Activated CD8-positive, alpha-beta memory T cell treated with anti-CD3 and anti-CD28 coated beads, Interleukin-2, amount 50 U/mL, for 48 hours (primary cell): ENCODE measurements at places on chromosomes 4 and X.

GRCh38 chr4:163332526-163333406 is at the start of gene NPY1R:
Gene NPY1R (minus strand): TSS chr4:163332596. CDS start chr4:163326554, 6,042 bp downstream.
- peak; percentile 57 for DNase-seq

- DNase-seq: no peak
Observed at GRCh38 chrX:100654261-100654660, 10.3 kb downstream of the SRPX2 start.

DNA sequence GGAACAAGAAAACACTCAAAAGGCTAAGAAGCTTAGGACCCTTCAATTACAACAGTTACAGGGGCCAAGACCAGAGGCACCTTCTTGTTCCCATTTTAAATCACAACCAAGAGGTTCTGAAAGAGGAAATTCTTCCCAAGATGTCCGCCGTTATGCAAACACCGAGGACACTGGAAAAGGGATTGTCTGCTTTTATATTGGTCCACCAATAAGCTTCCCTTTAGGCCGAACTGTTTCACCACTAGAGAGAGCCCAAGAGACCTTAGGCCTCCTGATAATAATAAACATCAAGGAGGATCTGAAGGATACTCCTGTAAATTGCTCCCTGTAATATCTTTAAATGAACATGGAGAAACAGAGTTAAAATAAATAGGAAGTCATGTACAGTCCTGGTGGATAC is 92.6 kb upstream of the NLRP2B start:
- no peak for DNase-seq

GRCh38 chr4:88002786-88003185 is 4.6 kb upstream of the PKD2 start:
- no peak for DNase-seq

GRCh38 chr4:117971403-117971802 is 62.9 kb upstream of the NDST3 start:
- DNase-seq: no peak

DNA sequence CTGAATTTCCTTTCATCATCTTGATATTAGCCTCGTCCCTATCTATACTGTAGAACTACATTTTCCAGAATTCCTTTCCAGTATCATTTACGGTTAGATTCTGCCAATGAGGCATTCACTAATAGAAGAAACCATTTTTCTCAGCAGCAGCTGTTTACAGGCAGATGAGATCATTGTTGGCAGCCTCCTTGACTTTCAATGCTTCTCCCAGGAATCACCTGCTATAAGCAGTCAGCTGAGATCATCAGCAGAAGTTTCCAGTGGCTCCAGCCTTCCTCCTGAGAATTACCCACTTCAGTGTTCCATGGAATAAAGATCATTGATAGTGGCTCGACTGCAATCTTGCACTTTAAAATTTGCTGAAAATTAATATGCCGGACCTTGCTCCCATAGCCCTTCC is 157.3 kb upstream of the TET2 start:
- DNase-seq: no peak

- DNase-seq: no peak
Observed at GRCh38 chr4:25368315-25368714, 8.7 kb upstream of the ANAPC4 start.

DNA sequence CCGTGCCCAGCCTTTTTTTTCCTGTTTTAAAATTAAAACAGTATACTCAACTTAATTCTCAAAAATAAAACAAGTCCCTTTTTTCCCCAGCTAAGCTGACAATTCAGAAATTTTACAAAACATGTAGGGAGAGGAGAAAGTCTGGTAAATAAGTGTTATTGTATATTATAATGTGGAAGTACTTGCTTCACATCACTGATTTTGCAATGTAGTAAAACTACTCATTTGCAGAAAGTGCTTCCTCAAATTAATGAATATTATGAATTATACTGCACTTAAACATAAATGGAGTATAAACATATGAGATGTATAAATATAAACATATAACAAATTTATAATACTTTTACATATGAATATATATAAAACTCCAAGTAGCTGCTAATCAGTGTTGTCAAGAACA is 11.6 kb upstream of the H2AZ1 start:
- no peak for DNase-seq
